Effector memory CD4-positive, alpha-beta T cell (primary cell): ENCODE measurements at places on chromosomes 1 and 21.

GRCh38 chr21:41358193-41359166 is 3.3 kb upstream of the MX2 start:
- DNase-seq, result no peak

GRCh38 chr21:44555200-44555875 is 3.3 kb downstream of the KRTAP10-3 start:
- DNase-seq, result no peak

GRCh38 chr1:30686236-30686935 is 37.0 kb downstream of the MATN1 start:
- no peak for DNase-seq

GRCh38 chr1:231982871-231983587 is 356.4 kb downstream of the DISC1 start:
- no peak for DNase-seq

DNA sequence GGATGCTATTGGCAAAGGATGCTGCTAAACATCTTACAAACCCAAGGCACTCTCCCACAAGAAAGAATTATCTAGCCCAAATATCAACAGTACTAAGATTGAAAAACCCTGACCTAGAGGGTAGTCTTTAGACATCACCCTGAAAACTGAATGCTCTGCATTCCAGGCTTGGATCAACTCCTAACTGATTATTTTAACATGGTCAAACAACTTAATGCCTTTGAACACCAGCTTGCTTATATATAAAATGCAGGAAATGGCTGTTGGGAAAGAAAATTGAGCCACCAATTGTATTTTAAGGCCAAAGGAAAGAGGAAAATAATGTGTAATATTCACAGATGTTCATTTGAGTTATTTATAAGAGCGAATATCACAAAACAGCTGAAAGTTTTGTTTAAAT is 72.2 kb upstream of the C1orf87 start:
- no peak for DNase-seq

- DNase-seq, result no peak
These were observed 37.3 kb upstream of the ACTL8 start for GRCh38 chr1:17717594-17718535.

DNA sequence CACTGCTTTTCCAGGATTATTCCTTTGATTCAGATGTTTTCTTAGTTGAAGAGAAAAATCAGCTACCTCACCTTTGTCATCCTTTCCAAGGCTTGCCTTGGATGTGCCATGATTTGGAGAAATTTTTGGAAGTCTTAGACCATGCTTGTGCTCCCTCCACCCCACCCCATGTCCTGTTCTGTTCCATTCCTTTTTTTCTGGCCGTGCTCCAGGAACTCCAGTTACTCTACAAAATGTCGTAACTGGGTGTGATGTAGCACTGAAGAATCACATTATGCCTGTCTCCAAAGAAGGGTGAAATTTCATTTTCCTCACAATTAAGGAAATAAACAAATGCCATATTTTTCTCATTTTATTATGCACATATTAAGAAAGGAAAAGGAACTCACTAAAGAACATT is 217.8 kb upstream of the ZRANB2 start:
- no peak for DNase-seq

DNA sequence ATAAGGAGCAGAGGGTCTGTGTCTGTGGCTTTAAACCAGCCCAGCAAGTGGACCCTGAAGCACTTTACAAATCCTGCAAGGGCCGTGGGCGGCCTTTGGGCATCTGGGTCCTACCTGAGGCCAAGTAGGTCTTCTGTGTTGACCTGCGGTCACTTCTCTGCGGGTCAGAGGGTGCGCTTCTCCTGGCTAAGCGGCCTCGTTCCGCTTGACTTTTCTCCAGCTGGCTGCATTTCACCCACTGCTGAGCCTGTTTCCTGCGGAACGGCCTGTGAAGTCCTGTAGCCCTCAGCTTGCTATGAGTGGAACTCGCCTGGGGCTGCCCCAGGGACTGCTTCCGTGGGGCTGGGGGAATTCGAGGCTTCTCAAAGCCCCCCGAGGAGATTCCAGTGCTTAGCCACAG is 43.3 kb downstream of the SLC37A1 start:
- DNase-seq, result no peak

- DNase-seq, result no peak
These were observed 884 bp downstream of the LHX4 start for GRCh38 chr1:180230791-180231505.

DNA sequence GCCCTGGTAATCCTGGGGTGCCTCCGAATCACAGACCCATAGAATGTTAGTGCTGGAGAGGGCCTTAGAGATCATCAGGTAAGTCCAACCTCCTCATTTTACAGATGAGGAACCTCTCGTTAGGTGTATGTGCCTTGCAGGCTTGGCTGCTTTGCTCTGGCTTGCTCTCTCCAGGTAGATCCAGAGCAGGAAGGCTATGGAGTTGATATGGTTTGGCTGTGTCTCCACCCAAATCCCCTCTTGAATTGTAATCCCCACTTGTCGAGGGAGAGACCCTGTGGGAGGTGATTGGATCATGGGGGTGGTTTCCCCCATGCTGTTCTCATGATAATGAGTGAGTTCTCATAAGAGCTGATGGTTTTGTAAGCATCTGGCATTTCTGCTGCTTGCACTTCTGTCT is 186.0 kb upstream of the PLXNA2 start:
- DNase-seq, result no peak

DNA sequence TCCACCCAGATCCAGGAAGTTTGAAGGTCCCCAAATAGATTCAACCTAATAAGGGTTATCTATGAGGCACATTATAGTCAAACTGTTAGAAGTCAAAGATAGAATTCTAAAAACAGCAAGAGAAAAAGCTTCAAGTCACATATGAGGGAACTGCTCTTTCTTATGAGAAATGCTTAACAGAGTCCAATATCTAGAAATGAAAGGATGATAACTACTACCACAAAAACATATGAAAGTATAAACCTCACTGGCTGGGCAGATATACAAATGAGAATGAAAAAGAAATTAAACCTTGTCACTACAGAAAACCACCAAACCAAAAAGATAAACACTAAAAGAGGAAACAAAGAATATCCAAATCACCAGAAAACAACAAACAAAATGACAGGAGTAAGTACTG is 201.8 kb downstream of the KCNH1 start:
- DNase-seq, result no peak

DNA sequence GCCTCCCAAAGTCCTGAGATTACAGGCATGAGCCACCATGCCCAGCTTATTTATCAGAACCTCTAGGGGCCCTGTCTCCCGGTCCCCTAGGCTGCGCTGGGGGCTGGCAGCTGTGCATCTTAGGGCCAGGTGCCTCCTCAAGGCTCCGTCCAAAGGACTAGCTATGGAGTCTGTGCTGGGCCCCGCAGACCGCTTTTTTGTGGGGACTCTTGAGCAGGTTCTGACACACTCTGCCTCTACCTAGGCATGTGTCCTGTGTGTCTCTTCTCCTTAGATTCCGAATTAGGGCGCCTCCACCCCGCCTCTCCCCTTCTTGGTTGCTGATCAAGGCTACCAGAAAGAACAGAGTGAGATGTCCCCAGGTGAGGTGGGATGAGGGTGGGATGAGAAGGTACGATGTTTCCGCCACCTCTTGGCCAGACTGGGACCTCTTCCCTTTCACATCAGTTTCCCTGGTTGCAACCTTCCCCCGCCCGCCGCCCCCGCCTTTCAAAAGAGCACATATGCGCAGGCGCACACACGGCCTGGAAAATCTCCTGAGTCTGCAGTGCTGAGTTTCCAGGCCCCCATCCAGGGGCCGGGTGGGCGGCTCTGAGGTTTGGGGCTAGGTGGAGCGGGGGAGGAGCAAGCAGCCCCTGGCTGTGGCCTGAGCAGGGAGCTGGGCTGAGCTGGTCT is 5.0 kb upstream of the PTPN7 start:
- no peak for DNase-seq
